NCI-H2107 (cell line): ENCODE measurements at places on chromosomes 5 and 9.

DNA sequence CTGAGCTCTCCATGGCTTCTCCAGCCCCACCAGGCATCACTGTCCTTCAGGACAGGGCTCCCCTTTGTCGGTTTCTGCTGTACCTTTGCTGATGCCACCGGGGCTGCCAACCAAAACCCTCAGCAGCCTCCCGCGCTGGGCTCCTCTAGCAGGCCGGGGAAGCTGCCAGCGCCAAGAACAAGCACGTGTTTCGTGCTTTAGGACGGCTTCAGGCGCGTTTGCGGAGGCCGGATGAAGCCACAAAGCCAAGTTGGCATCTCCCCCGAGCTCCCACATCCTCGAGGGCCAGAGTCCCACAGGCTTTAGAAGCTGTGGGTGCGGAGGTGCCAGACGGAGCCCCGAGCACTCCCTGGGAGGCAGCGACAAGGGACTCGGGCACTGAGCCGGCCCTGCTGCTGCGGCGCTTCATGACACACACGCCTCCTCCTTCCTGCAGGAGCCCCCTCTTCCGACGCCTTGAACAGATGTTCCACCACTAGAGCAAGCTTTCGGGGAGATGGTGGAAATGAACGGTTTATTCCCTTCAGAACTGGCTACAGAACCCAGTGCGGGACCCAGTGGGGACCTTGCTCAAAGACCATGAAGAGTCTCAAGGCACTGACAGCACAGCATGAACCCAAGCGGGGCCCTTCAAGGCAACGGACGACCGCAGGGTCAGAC, 36.7 kb downstream of the SARDH start:
- DNase-seq = no peak

DNA sequence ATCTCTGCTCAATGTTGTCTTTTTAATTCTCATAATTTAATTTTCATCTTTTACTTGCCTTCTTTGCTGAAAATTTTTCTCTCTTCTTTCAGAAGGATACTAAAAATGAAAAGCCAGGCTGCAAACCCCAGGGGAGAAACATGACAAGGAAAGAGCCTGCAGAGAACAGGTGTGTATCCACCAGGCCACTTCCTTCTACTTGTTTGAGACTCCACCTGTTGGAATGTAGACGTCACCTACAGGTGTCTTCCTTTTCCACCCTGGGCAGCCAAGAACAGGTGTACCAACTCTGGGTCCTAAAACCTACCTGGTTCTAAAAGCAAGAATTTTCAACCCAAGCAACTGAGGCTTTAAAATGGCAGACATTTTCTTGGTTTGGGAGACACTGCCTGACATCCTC, 166.8 kb downstream of the ATP10B start:
- DNase-seq = no peak

GRCh38 chr9:136808806-136809158, 1.0 kb downstream of the RABL6 start:
- no peak for DNase-seq

DNA sequence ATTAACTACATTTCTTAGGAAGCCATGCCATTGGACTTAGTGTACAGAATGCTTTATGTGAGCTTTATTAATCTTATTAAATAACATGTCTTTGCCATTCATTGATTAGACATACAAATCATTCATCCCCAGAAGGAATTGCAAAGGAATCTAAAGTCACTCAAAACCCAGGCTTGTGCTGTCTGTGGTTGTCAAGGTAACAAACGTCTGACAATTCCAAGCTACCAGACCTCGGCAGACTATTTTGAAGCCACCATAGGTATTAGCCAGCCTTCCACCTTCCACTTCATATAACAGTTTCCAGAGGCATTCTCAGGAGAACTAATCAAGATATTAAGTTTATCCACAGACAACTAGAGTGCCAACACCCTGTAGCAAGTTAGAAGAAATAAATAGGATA, 135.2 kb upstream of the TUSC1 start:
- no peak for DNase-seq

- DNase-seq = no peak
These were observed 60.1 kb downstream of the SIL1 start for GRCh38 chr5:139138109-139138508.

DNA sequence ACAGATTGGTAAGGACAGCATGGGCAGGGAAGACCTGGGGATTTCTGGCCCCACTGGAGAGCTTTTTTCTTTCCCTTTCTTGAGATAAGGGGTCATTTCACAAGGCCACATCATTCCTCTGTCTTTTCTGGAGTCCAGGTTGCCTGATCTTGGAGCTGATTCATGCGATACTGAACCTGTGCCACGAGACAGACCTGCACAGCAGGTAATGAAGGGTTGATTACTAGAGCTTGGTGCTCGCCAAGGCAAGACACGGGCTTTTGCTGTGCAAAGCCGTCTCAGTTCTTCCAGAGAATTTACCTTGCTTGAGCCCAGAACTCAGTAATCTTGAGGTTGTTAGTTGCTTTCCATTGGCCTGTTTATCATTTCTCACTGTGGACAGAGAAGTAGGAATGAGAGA, 39.2 kb downstream of the NUP188 start:
- DNase-seq = no peak

GRCh38 chr5:158013939-158014338, 155.0 kb upstream of the CLINT1 start:
- no peak for DNase-seq

- no peak for DNase-seq
These were observed 10.9 kb downstream of the FAT2 start for GRCh38 chr5:151580239-151580638.

GRCh38 chr9:137878146-137878941, 762 bp downstream of the CACNA1B start:
- DNase-seq = no peak

- no peak for DNase-seq
These were observed 19.9 kb upstream of the CYLC2 start for GRCh38 chr9:102975251-102975650.

DNA sequence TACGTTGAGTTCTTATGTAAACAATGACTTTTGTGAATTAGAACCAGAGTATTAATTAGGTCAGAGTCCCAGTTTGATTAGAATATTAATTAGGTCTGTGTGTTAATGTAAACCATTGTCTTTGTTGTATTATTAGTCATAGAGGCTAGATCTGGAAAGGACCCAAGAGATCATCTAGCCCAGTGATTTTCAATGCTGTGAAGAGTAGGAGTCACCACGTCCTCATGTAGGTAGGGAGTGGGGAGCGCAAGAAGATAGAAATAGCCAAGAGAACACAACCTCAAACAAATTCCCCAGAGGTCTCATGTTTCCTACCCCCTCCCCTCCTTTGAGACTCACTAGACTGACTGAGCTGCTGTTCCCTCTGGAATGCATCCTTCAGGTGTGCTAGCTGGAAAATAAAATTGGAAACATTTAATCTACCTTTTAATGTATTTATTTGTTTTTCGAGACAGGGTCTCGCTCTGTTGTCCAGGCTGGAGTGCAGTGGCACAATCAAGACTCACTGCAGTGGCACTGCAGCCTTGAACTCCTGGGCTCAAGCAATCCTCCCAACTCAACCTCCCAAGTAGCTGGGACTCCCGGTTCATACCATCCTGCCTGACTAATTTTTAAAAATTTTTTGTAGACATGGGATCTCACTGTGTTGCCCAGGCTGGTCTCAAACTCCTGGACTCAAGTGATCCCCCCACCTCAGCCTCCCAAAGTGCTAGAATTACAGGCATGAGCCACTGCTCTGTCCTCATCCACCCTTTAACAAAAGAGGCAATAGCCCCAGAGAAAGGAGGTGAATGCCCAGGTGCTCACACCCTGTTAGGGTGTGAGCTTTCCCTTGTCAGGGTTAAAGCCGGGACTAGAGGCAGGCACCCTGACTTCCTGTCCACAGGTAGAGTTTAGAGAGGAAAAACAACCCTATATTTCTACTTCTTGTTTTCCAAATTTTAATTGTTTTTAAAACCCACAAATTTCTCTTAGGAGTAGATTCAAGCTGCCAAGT, 92.9 kb downstream of the INIP start:
- no peak for DNase-seq

- no peak for DNase-seq
These were observed 75.0 kb downstream of the ADAMTS12 start for GRCh38 chr5:33816791-33817190.

- no peak for DNase-seq
These were observed 86.7 kb upstream of the ICE1 start for GRCh38 chr5:5335700-5336264.

GRCh38 chr5:142248853-142249462, 75.9 kb downstream of the SPRY4 start:
- DNase-seq = no peak

DNA sequence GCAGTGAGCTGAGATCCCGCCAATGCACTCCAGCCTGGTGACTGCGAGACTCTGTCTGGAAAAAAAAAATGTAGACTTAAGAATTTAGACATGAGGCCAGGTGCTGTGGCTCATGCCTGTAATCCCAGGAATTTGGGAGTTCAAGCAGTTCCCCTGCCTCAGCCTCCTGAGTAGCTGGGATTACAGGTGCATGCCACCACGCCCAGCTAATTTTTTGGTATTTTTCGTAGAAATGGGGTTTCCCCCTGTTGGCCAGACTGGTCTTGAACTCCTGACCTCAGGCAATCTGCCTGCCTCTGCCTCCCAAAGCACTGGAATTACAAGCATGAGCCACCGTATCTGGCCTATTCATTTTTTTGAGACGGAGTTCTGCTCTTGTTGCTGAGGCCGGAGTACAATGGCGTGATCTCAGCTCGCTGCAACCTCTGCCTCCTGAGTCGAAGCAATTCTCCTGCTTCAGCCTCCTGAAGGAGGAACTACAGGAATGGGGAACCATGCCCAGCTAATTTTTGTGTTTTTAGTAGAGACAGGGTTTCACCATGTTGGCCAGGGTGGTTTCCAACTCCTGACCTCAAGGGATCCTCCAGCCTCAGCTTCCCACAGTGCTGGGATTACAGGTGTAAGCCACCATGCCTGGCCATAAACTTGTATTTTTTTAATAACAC, 14.0 kb downstream of the DDX46 start:
- no peak for DNase-seq

GRCh38 chr5:30030101-30030500, 1163.4 kb upstream of the CDH6 start:
- DNase-seq = no peak

GRCh38 chr5:83895860-83896259, 175.2 kb upstream of the HAPLN1 start:
- no peak for DNase-seq

DNA sequence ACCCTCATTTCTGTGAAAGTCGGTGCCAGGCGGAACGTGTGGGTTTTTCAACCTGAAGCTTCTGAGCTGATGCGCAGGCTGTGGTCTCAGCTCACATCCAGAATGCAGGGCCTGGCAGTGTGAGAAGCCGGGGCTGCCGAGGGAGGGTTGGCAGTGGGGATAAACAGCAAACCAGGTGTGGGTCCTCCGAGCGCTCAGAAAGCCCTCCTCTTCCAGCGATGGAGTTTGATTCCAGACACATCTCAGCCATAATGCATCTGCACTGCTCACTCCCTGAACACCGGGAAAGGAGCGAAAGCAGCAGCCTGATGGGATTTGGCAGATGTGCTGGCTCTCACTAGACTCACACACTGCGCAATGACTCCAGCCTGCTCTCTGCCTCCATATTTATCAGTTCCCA, 280.1 kb downstream of the HSPA4 start:
- DNase-seq = no peak

GRCh38 chr9:113468716-113469448, 5.4 kb downstream of the RGS3 start:
- DNase-seq = no peak

GRCh38 chr5:179237770-179238627, 107.3 kb downstream of the ADAMTS2 start:
- DNase-seq = no peak

- DNase-seq = peak; percentile 1
These were observed 158.1 kb downstream of the SLC25A46 start for GRCh38 chr5:110896901-110897300.

DNA sequence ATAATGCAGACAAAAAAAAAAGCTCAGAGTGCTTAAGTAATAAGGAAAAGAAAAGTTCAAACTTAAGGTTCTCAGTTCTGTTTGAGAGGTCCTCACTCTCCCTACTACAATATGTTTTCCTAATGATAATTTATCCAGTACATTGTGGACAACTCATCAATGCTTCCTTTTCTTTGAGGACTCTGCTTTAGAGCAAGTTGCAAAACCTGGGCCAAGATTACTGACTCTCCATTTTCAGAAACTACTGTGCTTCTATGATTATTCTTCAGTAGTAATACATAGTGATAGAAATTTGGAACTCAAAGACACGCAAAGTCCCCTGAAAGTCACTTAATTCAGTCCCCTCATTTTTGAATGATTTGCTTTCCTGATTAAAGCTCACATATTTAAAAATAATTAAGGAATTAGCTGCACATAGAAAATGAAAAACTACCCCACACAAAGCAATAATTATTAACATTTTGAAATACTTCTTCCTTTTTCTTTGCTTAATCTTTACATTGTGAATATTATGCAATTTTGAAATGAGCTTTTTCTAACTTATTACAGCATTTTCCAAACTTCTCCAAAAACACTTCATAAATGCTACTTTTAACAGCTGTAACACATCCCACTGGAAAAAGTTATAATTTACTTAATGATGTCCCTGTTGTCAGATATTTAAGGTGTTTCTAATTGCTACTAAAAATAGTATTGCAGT, 11.2 kb downstream of the CDKN2A start:
- DNase-seq = no peak

GRCh38 chr5:136018814-136019783, 9.7 kb upstream of the TGFBI start:
- no peak for DNase-seq

DNA sequence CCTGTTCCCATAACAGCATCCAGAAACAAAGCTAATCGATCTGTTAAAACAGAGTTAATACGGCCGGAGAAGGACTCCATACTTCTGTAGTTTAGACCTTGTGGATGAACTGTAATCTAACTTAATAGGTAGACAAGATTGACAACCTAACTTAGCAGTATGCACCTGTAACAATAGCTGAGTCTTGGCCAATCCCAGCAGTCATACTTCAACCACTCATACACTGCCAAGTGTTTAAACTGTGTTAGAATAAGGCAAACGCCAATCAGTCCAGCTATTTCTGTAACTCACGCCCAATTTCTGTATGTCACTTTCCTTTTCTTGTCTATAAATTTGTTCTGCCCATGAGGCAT, 33.7 kb upstream of the MACIR start:
- no peak for DNase-seq

DNA sequence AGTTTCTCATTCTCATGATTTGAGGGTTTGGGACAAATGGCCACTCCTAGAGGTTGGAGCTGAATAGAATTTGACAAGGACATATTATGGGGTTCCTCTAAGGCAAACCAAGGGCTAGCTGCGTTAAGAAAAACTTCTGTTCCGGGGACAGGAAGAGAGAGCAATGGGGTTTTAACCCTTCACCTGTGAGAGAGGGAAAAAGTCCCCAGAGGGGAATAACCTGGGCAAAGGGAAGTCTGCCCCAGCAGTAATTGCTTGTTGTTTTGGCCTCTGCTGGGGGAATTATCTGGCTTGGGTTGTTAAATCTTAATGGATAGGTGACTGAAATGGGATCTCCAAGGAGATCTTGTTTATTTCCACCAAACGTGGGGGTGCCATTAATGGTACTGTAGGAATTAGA, 110.1 kb upstream of the MOCS2 start:
- DNase-seq = no peak
